H9 (cell line): ENCODE measurements at places on chromosomes 4 and X.
A peak's percentile ranks its signal among the peaks of the same experiment; 100 is the strongest.

DNA sequence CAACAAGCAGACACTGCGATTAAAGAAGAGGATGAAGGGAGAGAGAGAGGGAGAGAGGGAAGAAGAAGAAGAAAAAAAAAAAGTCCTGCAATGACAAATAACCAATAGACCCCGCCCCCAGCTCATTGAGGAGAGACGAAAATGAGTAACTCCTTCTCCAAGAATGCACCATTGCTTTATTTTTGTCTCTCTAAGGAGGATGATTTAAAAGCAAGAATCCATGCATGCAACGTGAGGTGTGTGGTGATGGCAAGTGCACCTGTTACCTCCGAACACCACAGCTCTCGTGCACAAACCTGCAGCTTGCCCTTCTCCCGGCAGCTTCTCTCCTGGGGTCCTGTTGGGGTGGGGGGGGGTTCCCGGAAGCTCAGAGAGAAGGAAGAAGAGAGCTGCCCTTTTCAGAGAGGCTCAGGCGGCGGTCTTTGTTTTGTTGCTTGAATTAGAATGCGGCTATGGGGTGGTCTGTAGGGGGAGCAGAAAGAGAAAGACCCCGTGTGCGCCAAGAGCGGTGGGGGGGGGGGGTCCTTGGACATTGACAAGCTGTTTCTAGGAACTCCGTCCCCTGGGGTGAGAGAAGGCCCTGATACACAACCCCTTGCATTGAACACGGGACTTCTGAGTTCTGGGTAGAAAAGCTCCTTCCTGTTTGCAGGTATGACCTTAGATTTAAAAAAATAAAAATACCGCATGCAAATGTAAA, 100.7 kb downstream of the CRLF2 start:
- DNase-seq = peak; percentile 77

DNA sequence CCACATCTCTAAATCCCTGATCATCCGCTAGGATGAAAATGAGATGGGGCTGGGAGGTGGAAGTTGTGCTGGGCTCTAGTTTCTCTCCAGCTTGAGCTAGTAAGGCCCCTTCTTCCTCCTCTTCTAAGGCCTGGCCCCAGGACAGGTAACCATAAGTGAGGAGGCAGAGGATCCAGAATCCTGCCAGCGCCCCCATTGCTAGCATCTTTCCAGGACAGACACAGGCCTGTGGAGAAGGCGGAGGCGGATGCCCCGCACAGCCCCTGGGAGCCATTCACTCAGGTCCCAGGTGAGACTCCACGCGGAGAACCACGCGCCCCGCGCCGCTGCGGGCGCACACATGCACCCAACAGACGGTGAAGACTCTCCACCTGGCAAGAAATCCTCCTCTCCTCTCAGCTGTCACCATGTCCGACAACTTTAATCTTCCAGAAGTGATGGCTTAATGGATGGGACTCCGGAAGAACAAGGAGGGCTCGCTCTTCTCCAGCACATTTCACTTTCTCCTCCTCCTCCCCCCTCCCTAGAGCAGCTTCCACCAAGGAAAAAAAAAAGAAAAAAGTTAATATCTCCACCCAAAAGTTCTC, 793 bp downstream of the ARSJ start:
- peak; percentile 56 for DNase-seq

DNA sequence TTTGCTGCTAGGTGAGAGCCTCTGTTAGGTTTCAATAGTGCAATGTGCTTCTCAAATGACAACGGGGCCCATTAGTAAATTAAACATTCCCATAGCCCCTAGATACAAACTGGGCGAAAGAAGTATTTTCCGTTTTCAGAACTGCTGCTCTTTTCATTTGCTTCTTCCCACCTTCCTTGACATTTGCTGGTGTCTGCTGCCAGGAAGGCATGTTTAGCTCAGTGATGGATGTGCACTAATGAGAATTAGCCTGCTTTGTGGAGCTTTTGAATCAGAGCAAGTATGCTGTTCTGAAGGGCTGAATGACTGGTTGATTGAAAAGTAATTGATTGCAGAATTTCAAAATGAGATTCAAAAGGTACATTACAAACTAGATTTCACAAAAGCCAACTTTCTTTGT, 57.0 kb downstream of the SHROOM3 start:
- no peak for DNase-seq

- no peak for DNase-seq
Measured at GRCh38 chrX:153740631-153741222, 16.1 kb downstream of the ABCD1 start.

DNA sequence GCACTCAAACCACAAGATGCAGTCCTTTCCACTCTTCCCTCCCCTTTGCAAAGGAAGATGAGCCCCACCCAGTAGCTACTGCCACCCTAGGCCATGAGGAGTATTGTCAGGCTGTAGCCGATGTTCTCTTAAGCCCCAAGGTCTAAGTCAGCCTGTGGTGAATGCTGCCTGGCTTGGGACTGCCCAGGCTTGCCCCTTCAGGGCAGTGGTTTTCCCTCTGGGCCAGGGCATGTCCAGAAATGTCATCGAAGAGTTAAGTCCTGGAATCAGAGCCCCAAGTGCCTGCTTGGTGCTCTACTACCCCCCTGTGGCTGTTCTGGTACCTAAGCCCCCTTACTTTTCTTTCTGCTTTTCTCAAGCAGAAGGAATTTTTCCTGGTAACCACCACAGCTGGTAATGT, 11.8 kb upstream of the PGK1 start:
- DNase-seq = peak; percentile 73

DNA sequence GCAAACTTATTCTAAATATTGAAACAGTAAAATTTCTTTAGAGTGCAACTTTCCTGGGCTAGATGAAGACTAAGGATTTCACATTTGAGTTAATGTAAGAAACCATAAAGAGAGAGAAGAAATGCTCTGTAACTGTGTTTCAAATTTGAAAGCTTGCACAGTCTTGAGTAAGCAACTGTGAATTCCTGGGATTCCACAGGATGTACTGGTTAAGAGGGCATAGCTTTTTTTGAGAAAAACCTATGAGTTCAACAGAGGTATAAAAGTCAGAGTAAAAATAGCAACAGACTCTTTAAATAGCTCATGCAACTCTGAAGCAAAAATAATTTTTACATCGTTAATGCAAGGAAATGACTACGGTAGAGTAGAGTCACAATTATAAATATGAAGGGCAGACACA, 25.5 kb downstream of the ZNF330 start:
- no peak for DNase-seq

GRCh38 chr4:118751629-118752323, 66.6 kb downstream of the METTL14 start:
- no peak for DNase-seq

DNA sequence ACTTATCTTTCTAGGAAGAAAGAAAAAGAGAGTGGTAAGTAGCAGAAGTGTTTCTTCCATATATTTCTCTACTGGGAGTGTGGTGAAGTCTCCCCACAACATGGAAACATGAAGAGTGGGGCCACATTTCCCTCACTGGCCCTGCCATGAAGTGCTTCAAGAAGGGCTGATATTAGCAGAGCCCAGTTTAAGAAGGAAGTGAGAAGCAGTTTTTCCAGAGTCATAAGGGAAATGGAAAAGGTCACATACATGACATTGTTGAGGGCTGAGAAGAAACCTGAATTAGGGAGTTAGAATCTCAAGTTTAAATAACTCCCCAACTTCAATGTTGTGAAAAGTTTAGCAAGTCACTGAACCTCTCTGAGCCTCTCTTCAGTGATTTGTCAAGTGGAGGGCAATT, 171.9 kb upstream of the RBPJ start:
- no peak for DNase-seq
